ENCODE measurements at places on chromosomes 12 and 14.

DNA sequence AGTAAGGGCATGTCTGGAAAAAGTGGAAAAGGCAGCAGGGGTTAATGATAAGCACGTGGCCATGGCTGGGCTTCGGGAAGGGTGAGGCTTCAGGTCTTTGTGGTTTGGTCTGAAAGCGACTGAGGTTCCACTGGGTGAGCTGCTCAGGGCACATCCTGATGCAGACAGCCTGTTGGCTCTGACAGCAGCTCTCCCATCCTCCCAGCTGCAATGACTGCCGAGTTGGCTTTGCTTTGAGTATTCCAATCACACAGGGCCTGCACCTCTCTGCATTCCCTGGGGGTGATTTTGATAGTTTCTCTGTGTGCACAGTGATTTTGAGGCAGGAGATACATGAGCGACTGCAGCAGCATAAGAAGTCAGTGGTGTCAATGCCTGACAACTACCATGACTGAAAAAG is 390.7 kb downstream of the APAF1 start:
- no peak for DNase-seq

- no peak for DNase-seq
Observed at GRCh38 chr12:19804737-19805136, 365.4 kb downstream of the AEBP2 start.

- DNase-seq: no peak
Observed at GRCh38 chr12:44500423-44500822, 375.7 kb downstream of the NELL2 start.

GRCh38 chr12:27608890-27609289 is 84.9 kb downstream of the PPFIBP1 start:
- DNase-seq: no peak

GRCh38 chr14:68337279-68337678 is 455.6 kb downstream of the ZFP36L1 start:
- DNase-seq: no peak

GRCh38 chr12:114917953-114918352 is 234.0 kb upstream of the TBX3 start:
- no peak for DNase-seq

All from stimulated activated CD4-positive, alpha-beta T cell treated with anti-CD3 and anti-CD28 coated beads, Interleukin-4, amount 100 ng/mL, for 4 hours (primary cell).